ENCODE measurements at places on chromosomes 3 and 15.
A peak's percentile ranks its signal among the peaks of the same experiment; 100 is the strongest.

GRCh38 chr3:159620873-159621272, 367.8 kb upstream of the IL12A start:
- DNase-seq = no peak

DNA sequence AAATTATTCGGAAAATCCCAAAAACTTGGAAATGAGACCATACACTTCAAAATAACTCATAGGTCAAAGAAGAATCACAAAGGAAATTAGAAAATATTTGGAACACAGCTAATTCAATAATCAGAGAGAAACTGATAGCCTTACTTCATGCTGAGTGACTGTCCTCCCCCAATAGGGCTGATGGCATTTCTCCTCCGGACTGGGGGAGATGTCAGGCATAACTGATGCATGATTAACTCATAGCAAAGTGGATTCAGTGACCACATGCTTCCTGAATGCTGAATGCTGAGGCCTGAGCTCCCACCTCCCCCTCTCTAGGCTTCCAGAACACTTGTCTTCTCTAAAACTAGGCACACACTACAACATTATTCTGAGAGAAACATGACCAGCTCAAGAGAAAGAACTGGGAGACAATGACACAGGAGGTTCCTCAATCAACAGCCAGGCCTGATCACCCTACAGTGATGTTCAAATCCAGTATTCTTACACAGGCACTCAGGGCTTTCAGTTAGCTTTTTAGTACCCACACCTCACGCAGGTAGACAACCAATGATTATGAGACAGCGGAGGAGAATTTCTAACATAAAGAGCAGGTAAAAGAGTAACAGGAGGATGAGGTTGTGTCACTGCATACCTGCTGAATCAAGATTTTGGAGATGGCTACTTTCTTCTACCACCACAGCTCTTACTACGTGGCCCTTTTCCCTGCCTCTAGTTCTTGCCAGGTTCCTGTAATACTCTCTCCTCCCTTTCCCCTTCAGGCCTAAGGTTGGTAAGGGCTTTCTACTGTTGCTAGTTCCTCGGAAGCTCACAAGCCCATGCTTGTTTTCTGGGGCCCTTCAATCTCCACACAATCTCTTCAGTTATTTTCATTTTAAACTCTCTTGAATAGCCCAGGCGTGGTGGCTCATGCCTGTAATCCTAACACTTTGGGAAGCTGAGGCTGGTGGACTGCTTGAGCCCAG, 96.1 kb downstream of the FMN1 start:
- no peak for DNase-seq

DNA sequence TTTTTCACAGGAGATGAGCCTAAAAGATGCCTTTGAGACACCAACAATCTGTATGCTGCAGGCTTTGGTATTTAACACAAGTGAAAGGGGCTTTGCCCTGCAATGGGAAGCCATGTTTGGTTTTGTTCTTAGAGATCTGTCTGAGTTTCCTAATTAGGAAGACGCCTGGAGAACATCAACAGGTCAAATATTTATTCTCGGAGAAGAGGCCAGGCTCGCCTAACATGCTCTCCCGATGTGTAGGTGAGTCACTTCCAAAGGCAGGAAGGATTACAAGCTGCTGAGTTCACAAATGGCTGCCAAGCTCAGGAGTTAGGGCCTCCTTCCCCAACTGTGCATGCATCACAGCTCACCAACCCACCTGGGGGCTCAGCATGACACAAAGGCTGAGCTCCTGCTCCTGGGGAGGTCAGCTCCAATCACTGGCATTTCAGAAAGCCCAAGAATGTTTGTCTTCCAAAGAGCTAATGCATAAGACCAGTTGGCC, 119.5 kb upstream of the PRICKLE2 start:
- DNase-seq = no peak

DNA sequence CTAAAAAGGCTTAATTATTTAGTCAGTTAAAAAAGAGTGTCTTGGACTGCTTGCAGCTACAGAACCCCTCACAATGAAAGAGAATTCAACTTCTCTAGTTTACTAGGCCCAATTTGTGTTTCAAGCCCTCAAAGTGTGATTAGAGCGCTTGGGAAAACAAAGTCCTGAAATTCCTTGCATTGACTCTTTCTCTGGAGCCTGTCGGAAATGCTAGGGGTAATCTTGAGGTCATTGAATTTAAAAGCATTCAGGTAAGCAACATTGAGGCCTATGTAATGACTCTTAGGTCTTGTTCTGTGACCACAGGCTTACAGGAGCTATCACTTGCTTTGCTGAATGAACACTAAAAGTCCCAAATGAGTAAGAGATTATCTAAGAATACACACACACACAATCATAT, 186.0 kb downstream of the NLGN1 start:
- no peak for DNase-seq

DNA sequence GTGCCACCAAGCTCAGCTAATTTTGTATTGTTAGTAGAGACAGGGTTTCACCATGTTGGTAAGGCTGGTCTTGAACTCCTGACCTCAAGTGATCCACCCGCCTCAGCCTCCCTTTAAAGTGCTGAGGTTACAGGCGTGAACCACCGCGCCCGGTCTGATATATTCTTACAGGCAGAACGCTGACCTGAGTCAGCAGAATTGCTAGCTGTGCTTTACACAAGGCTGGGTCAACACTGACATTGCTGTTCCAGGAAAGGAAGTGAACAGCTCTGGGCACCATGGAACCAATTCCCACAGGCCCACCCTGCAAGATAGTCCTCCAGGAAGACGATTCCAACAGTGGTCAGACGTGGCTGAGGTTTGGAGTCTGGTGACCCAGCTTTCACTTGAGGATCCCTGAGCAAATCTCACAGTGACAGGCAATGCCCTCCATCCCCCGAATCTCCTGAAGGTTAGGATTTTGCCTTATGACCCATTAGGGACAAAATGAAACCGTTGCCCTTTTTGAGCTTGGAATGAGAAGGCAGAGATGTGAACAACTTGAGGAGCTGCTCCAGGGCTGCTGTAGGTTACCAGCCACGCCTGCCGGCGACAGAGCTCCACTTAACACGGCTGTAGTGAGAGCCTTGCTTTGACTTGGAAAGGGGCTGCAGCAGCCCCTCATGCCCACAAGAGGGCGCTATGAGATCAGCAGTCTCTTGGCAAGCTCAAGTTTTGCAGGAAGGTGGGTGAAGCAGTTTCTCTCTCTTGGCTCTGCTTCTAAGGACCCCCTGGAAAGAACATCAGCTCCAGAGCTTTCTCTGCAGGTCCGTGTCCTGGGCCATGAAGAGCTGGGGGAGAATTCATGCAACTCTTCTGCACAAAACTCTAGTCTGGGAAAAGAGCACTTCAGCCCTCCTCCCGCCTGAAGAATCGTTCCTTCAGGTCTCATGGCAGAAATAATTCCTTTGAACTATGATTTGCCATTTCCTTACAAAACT, 74.1 kb downstream of the SENP2 start:
- peak; percentile 54 for DNase-seq

DNA sequence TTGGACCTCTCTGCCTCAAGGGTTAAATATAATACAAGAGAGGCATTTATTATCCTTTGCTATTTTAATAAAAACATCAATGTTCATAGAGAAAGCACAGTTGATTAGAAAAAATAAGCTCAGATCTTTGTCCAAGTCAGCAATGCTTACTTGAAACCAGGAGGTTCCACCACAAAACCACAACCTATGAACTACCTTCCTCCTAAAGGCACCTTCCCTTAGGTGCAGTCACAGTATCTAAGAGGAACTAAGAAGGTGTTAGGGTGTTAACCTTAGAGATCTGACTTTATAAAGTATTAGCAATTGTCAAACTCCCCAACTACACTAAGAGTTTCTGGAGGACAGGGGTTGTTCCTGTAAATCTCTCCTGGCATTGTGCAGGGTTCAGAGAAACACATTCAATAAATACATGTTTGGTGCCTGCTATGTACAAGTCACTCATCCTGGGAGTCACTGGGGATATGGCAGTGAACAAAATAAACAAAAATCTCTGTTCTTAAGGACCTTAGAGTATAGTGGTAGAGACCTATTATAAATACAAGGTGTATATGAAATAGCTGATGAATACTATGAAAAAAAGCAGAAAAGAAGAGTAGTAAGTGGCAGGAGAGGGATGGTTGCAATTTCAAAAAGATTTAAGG, 208.6 kb downstream of the NFKBIZ start:
- no peak for DNase-seq

GRCh38 chr3:102481050-102481449, 46.2 kb downstream of the ZPLD1 start:
- DNase-seq = no peak

DNA sequence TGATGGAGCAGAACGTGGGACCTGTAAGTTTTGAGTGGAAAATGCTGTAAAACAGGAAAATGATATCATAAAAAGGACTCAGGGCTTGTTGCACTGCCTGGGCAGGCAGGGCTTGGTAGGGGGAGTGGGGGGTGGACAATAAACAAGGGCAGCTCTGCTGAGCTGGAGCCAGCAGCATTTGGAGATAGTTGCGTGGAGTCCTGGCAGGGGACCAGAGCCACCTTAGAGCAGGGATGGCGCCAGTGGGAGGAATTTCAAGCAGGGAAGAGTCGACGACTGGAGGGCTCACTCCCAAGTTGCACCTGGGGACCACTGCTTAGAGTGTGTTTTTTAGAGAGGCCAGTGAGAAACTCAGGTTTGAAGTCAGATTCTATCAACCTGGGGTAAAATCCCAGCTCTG, 22.7 kb upstream of the FRMD4B start:
- no peak for DNase-seq

GRCh38 chr3:157405457-157405856, 31.2 kb upstream of the PTX3 start:
- DNase-seq = no peak

DNA sequence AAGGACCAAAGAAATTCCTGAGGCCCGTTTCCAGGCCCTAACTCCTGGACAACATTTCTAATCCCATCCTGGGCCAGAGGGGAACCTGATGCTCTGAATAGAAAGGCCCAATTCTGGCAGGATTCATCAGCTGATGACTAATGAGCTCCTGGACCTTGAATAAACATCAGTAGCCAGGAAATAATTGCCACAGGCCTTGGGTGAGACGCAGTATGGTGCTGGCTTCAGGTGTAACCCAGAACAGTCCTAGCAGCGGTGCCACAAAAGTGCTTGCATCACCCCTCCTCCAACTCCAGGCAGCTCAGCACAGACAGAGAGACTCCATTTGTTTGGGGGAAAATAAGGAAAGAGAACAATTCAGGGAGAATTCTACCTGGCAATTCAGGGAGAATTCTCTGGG, 184.7 kb upstream of the POU1F1 start:
- DNase-seq = no peak

- DNase-seq = no peak
Measured at GRCh38 chr15:71375934-71376333, 260.7 kb downstream of the THSD4 start.

DNA sequence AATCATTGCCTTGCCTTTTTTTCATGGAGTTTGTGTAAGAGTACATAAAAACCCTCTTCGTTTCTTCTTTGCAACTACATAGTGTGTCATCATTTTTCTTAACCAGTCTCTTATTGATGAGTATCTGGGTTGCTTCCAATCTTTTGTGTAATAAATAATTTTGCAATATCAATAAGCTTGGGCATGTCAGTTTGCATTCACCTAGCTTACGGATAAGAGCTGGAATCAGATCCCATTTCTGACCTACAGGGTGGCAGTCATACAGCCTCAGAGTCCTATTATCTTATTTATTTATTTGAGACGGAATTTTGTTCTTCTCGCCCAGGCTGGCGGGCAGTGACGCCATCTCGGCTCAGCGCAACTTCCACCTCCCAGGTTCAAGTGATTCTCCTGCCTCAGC, 18.3 kb downstream of the ANP32A start:
- no peak for DNase-seq

GRCh38 chr3:40079847-40080240, 229.7 kb upstream of the EIF1B start:
- no peak for DNase-seq

GRCh38 chr3:40827942-40828688, 303.4 kb downstream of the ZNF621 start:
- DNase-seq = no peak

- no peak for DNase-seq
Measured at GRCh38 chr3:67241084-67241483, 243.0 kb downstream of the KBTBD8 start.

DNA sequence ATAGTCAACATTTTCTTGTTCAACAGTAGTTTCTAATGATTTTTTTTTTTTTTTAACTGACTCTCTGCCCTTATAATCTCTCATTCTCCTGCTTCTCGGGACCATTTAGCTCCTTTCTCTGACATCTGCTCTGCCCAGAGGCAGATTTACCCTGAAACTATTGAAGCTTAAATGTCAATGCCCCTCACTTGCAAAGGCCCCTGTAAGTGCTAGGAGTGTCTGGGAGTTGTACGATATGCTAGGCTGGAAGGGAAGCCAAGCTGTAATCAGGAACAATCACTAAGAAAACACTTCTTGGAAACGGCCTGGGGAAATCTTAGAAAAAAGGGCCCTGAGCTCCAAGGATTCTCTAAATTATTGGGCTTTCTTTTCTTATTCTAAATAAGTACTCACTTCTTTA, 5.8 kb upstream of the PLOD2 start:
- no peak for DNase-seq

DNA sequence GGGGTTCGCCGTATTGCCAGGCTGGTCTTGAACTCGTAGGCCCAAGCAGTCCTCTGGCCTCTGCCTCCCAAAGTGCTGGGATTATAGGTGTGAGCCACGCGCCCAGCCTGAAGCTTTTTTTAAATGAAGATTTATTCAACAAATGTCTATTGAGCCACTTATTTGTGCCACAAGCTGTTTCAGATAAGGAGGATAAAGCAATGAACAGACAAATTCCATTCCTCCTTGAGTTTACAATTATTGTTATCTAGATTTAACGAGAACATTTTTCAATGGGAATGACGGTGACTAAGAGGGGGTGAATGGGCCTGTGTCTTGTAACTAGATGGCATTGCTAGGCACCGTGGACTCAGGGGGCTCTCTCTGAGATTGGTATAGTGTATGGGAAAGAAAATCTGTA, 10.2 kb downstream of the PPARG start:
- no peak for DNase-seq

DNA sequence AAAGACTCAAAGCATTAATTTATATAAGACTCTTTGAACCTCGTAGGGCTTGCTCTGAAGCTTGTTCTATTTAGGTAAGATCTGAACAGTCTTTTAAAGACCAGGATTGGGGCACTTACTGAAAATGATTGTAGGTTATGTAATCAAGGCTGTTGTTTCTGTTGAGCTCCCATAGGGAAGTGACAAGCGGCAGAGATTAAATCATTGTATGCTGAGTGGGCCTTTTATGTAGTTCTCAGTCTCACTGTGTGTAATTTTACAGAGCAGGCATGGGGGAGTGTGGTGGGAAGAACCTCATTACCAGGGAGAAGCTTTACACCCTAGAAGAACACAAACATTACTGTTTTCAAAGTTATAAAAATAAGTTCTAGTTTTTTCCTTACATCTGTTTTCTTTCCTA, 160.0 kb upstream of the SNTN start:
- no peak for DNase-seq

- DNase-seq = no peak
Measured at GRCh38 chr15:40312370-40313158, 4.8 kb upstream of the PLCB2 start.

DNA sequence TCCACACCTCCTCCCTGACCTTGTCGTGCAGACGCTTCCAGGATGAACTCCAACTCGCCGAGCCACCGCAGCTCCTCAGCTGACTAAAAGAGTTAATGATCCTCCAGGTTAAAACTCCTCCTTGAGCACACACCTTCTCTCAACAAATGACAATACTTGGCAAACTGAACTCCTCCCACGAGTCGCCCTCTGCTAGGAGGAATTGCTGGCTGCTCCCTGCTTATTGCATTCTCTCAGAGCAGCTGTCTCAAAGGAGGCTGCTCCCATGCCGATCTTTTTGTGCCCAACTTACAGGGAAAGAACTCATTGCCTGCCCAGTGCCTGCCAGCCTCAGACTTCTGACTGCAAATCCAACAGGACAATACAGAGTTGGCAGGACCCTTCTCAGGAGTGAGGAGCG, at the start of gene ATP13A4:
ATP13A4 (minus strand) TSS at position 85 of the 400 bp plus-strand sequence. CDS start 96 bp downstream, outside the sequence.
- DNase-seq = no peak

Data from activated CD8-positive, alpha-beta memory T cell treated with anti-CD3 and anti-CD28 coated beads for 48 hours (primary cell).